ENCODE measurements at places on chromosomes 3 and 15. TPM values are rescaled to one million over a fixed set of nuclear protein-coding genes. Genes with fewer than 3 reads are reported as not detected.

Gene GOLGA6L9
- total RNA-seq, result 5.6 TPM

Gene ARGFX
- not detected for total RNA-seq

Gene CHRM5
- total RNA-seq, result not detected

Gene POTEB
- not detected for total RNA-seq

Gene POPDC2
- total RNA-seq, result 2.0 TPM

Gene CEP19
- 6.0 TPM for total RNA-seq

GRCh38 chr3:123700791-123701722, 116.2 kb upstream of the HACD2 start:
- H3K4me1 ChIP-seq, result peaks cover 17% of the 10 kb centered on the region
- DNase-seq, result no peak
- peak overlapping the region; percentile 38 for H3K27ac ChIP-seq
- no peak overlapping the region for H3K4me3 ChIP-seq
- H3K36me3 ChIP-seq, result peaks cover 5% of the 10 kb centered on the region

- H3K27me3 ChIP-seq, result peaks cover 3% of the 10 kb centered on the region
- H3K4me1 ChIP-seq, result peaks cover 3% of the 10 kb centered on the region
- H3K36me3 ChIP-seq, result no peaks in the 10 kb centered on the region
- no peak overlapping the region for H3K27ac ChIP-seq
- no peak overlapping the region for H3K4me3 ChIP-seq
- DNase-seq, result no peak
Measured at GRCh38 chr15:29438703-29439055, 169.1 kb upstream of the NSMCE3 start.

DNA sequence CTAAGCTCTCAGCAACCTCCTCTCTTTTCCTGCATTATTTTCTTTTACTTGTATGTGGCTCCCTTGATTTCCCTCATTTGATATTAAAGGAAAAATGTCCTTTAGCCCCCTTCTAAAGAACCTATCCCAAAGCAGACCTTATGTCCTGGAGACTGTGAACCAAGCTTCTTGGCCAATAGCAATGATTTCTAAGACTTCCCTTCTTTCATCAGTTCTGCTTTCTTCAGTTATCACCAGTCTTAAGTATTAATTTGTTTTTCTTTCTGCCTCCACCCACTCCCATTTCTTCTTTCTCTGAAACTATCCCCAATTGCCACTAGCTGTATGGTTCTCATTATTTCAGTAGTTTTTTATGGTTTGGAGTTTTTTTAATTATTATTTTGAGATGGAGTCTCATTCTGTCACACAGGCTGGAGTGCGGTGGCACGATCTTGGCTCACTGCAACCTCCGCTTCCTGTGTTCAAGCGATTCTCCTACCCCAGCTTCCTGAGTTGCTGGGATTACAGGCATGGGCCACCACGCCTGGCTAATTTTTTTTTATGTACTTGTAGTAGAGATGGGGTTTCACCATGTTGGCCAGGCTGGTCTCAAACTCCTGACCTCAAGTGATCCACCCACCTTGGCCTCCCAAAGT, 12.1 kb downstream of the TMOD3 start:
- H3K27ac ChIP-seq, result no peak overlapping the region
- no peaks in the 10 kb centered on the region for H3K27me3 ChIP-seq
- DNase-seq, result no peak
- H3K4me1 ChIP-seq, result peaks cover 44% of the 10 kb centered on the region
- H3K4me3 ChIP-seq, result no peak overlapping the region

DNA sequence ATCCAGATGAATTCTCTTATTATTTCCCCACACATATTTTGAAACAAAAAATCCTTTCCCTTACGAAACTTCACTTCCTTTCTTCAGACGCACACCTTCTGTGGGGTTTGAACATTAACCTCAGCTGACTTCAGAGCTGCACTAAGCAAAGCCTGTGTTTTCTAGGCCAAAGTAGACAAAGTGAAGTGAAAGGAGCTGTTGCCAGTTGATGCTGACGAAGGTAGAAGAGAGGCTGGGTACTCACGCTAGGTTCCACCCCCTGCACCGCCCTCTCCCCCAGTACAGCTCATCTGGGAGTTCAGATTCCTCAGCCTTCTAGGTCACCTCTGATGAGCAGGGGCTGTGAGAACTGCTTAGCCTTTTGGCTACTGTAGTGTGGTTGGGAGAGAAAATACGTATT, 24.1 kb downstream of the DUT start:
- peaks cover 8% of the 10 kb centered on the region for H3K4me1 ChIP-seq
- no peaks in the 10 kb centered on the region for H3K36me3 ChIP-seq
- no peak for DNase-seq
- no peak overlapping the region for H3K27ac ChIP-seq
- no peaks in the 10 kb centered on the region for H3K27me3 ChIP-seq

- DNase-seq, result no peak
- H3K27me3 ChIP-seq, result no peaks in the 10 kb centered on the region
- H3K4me1 ChIP-seq, result peaks cover 66% of the 10 kb centered on the region
- peaks cover 14% of the 10 kb centered on the region for H3K36me3 ChIP-seq
Measured at GRCh38 chr3:45644791-45645201, 44.4 kb upstream of the SACM1L start.

GRCh38 chr15:45114076-45114750, at the start of the genes DUOX2 and DUOXA2:
TSS of gene DUOX2 (minus strand) at chr15:45114172. CDS start at chr15:45113411, 761 bp downstream.
TSS of gene DUOXA2 (plus strand) at chr15:45114326. CDS start at chr15:45114606, 280 bp downstream.
- no peak within 1 kb of the TSS for H3K27ac ChIP-seq
- peaks cover 24% of the 10 kb centered on the region for H3K4me1 ChIP-seq
- DNase-seq, result no peak
- H3K4me3 ChIP-seq, result no peak within 1 kb of the TSS
- H3K27me3 ChIP-seq, result peaks cover 55% of the 10 kb centered on the region

DNA sequence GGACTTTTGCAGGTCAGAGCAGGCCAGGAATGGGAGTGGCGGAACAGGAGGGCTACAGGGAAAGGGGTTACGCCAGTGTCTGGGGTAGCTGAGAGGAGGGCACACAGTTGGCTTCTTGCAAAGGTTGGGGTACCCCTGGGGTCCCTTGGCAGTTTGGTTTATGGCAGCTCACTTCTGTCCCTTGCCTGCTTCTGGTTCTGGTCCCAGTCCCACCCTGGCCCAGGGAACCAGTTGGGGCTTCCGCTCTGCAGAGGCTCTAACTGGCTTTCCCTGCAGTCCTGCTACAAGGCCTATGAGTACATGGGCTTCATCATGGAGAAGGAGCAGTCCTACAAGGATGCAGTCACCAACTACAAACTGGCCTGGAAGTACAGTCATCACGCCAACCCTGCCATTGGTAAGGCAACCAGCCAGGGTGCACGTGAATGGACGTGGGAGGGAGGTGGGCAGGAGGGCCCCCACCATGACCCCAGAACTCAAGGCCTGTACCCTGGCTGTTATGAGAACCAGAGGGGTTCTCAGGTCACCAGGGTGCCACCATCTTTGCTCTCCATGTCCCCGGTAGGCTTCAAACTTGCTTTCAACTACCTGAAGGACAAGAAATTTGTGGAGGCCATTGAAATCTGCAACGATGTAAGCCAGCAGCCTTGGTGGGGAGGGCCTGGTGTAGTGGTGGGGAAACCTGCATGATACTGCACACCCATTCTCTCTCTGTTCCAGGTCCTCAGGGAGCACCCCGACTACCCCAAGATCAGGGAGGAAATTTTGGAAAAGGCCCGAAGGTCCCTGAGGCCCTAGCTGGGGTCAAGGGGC, 15.2 kb downstream of the CSRNP1 start:
- DNase-seq, result no peak
- peaks cover 44% of the 10 kb centered on the region for H3K36me3 ChIP-seq
- no peak overlapping the region for H3K27ac ChIP-seq
- peaks cover 55% of the 10 kb centered on the region for H3K4me1 ChIP-seq
- H3K27me3 ChIP-seq, result peaks cover 17% of the 10 kb centered on the region

DNA sequence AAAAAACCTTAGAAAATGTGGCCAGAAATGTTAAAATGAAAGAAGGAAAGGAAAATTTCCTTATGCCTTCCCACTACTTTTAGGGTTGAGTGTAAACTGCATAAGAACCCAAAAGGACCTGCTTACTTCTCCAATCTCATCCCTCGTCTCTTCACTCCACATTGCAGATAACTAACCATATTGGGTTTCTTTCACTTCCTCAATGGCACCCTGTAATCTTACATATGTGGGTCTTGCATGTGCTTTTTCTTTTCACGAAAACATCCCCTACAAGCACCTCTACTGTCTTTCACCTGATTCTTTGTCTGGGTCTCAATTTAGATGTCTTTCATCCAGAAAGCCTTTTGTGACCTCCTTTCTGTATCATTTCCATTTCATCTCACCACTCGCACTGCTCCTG, 23.1 kb downstream of the EOMES start:
- no peak overlapping the region for H3K27ac ChIP-seq
- H3K4me1 ChIP-seq, result no peaks in the 10 kb centered on the region
- DNase-seq, result no peak
- no peak overlapping the region for H3K4me3 ChIP-seq
- H3K36me3 ChIP-seq, result no peaks in the 10 kb centered on the region
- peaks cover 2% of the 10 kb centered on the region for H3K27me3 ChIP-seq

DNA sequence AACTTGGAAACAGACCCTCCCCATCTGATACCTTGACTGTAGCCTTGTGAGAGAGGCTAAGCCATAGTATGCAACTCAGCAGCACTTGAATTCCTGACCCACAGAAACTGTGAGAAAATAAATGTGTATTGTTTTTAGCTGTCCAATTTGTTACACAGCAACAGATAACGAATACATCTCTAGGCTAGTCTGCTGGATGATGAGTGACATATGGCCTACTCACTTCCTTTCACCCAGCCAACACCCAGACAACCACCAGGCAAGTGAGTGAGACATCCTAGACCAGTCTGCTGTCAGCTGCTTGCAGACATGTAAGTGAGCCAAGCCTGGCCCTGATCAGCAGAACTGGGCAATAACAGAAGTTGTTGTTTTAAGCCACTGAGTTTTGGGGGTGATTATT, 19.2 kb upstream of the SMAD6 start:
- peaks cover 3% of the 10 kb centered on the region for H3K36me3 ChIP-seq
- H3K27me3 ChIP-seq, result peaks cover 2% of the 10 kb centered on the region
- no peak for DNase-seq
- no peak overlapping the region for H3K4me3 ChIP-seq
- no peak overlapping the region for H3K27ac ChIP-seq

DNA sequence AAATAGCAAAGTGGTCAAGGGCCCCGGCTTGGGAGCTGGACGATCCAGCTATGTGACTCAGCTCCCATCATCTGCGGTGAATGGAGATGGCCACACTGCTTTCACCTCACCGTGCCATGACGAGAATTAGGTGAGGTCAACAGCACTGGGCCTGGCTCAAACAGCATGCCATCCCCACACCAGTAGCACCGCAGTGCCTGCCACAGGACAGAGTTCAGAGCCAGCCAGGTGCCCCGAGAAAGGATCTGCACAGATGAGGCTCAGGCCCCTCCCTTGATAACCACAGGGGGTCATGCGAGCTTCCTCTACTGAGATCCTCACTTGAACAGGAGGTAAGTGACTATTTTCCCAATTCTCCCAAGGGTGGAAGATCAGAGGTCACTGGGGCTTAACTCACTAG, 29.4 kb downstream of the ZXDC start:
- peaks cover 7% of the 10 kb centered on the region for H3K36me3 ChIP-seq
- peaks cover 2% of the 10 kb centered on the region for H3K27me3 ChIP-seq
- DNase-seq, result no peak
- no peak overlapping the region for H3K4me3 ChIP-seq
- H3K4me1 ChIP-seq, result peaks cover 15% of the 10 kb centered on the region
- H3K27ac ChIP-seq, result no peak overlapping the region

DNA sequence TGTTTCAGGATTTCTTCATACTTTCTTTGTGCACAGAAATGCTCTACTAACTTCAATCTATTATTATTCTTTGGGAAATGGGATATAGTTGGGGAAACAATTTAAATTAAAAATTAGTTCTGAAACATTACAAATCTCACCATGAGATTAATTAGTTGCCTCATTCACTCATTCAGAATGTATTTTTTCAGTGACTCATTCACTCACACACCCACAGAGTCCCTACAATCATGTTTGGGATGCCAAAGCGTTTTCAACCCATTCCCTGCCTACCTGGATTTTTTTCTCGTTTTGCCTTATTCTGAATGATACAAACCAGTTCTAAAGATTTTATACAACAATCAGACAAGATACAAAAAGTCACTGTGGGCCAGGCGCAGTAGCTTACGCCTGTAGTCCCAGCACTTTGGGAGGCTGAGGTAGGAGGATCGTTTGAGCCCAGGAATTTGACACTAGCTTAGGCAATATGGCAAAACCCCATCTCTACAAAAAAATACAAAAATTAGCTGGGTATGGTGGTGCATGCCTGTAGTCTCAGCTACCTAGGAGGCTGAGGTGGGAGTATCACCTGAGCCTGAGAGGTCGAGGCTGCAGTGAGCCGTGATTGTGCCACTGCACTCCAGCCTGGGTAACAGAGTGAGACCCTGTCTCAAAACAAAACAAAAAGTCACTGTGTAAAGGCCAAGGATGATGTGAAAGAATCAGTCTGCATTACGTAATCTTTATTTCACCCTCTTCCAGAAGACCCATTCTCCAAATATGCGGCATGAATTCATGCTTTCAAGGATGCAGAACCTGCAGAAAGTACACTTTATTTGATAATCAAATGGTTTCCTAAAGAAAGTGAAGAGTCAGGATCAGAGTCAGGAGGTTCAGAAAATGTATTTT, 34.8 kb upstream of the ARHGEF3 start:
- H3K4me1 ChIP-seq, result peaks cover 4% of the 10 kb centered on the region
- no peak overlapping the region for H3K4me3 ChIP-seq
- H3K27me3 ChIP-seq, result no peaks in the 10 kb centered on the region
- DNase-seq, result no peak

- no peak overlapping the region for H3K27ac ChIP-seq
- H3K36me3 ChIP-seq, result peaks cover 24% of the 10 kb centered on the region
- H3K4me3 ChIP-seq, result no peak overlapping the region
- peaks cover 10% of the 10 kb centered on the region for H3K4me1 ChIP-seq
- DNase-seq, result no peak
Measured at GRCh38 chr3:66396161-66396760, 104.6 kb downstream of the LRIG1 start.

DNA sequence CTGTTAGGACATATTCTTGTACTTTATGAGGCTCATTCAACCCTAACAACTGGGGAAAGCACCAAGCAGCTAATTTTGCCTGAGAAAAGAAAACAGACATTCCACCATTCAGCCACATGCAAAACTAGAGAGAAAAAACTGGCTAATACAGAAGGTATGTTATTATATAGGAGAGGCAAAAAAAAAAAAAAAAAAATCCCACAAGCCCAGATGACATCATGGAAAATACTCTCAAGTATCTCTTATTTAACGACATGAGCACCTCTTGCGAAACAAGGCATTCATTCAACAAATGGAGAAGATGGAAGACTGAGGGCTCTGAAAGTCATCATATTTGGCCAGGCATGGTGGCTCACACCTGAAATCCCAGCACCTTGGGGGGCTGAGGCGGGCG, 61.5 kb downstream of the PRICKLE2 start:
- no peak overlapping the region for H3K27ac ChIP-seq
- peaks cover 13% of the 10 kb centered on the region for H3K36me3 ChIP-seq
- peaks cover 5% of the 10 kb centered on the region for H3K4me1 ChIP-seq
- no peak overlapping the region for H3K4me3 ChIP-seq

DNA sequence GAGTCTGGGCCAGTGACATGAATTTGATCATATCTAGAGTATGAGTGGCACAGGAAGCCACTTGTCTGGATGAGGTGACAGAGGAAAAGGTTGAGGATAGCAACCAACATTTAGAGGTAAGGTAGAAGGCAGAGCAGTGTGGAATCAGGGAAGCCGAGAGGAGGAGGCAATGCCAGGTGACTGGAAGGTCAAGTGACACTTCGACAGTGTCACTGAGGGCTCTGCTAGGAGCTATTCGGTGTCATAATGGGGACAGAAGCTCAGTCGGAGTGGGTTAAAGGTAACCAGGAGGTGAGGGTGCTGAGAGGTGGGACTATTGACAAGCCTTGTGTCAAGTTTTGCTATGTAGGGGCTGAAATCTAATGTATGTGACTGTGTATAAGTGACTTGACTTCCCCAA, 56.7 kb downstream of the IGF1R start:
- DNase-seq, result no peak
- H3K27me3 ChIP-seq, result peaks cover 3% of the 10 kb centered on the region
- no peak overlapping the region for H3K4me3 ChIP-seq
- H3K36me3 ChIP-seq, result peaks cover 10% of the 10 kb centered on the region
- no peak overlapping the region for H3K27ac ChIP-seq
- H3K4me1 ChIP-seq, result peaks cover 24% of the 10 kb centered on the region

All from endothelial cell (in vitro differentiated cells).